ENCODE measurements at places on chromosomes 4 and X.

DNA sequence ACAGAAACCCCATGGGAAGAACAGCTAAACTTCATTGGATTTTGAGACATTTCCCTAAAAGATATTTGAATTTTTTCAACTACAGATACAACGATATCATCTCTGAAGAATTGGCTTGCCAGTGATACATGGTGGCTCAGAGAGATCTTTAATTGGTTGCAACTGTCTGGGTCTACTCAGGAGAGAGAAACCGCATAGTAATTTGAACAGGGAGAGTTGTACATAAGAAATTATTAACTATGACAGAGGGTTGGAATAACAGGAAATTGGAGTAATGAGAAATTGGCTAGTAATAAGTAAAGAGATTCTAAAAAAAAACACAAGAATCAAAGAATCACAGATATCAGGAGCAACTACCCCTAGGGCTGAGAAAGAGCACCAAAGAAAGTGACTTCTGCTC, 118.4 kb downstream of the KLHL13 start:
- no peak for DNase-seq

- DNase-seq, result no peak
Measured at GRCh38 chr4:44256414-44256813, 192.2 kb downstream of the KCTD8 start.

DNA sequence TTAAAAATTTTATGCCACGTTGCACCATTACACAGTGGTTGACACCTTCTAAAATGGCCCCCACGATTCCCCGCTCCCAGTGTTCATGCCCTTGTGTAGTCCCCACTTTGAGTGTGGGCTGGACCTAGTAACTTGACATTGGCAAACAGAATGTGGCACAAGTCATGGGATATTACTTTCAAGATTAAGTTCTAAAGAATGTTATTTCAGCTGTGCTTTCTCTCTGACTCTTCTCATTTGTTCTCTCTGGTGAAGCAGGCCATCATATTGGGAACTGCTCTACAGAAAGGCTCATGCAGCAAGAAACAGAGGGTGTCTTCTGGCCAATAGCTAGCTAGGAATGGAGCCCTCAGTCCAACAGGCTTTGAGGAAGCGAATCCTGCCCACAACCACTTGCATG, 67.1 kb downstream of the ATXN3L start:
- no peak for DNase-seq

GRCh38 chrX:130769835-130770234, 133.2 kb downstream of the ENOX2 start:
- no peak for DNase-seq

GRCh38 chr4:107593230-107593629, 126.8 kb downstream of the PAPSS1 start:
- DNase-seq, result no peak

- no peak for DNase-seq
Measured at GRCh38 chr4:2166253-2166652, 75.7 kb downstream of the HAUS3 start.

GRCh38 chr4:153922148-153922547, 133.3 kb upstream of the SFRP2 start:
- DNase-seq, result no peak

GRCh38 chr4:177803151-177803550, 360.9 kb upstream of the AGA start:
- DNase-seq, result no peak

GRCh38 chrX:35166023-35166422, 223.4 kb downstream of the FAM47B start:
- no peak for DNase-seq

- DNase-seq, result no peak
Measured at GRCh38 chr4:110977554-110977953, 354.7 kb upstream of the PITX2 start.

DNA sequence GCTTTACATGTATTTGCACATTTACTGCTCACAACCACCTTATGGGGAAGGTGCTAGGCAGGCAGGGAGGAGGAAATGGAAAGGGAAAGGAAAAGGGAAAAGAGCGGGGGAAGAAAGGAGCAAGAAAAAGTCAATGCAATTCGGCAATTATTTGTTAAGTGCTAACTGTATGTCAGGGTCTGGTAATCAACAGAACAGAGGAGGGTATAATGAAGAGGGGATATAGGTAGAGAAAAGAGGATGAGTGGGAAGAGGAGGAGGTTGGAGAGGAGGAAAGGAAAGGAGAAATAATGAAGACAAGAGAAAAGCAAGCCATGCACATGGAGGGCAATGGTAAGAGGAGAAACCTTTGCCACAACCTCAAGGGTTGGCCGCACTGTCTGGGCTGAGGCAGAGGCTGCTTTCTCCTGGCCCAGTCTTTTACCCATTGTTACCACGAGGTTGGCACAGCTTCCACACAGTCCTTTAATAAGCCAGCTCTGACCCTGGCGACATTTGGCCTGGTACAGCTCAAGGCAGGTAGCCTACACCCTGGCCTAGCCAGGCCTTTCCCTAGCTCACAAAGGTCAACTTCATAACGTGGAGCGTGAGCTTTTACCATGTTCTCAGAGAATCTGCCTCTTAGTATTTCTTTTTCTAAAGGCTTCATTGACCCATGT, 836 bp downstream of the BTK start:
- DNase-seq, result no peak

DNA sequence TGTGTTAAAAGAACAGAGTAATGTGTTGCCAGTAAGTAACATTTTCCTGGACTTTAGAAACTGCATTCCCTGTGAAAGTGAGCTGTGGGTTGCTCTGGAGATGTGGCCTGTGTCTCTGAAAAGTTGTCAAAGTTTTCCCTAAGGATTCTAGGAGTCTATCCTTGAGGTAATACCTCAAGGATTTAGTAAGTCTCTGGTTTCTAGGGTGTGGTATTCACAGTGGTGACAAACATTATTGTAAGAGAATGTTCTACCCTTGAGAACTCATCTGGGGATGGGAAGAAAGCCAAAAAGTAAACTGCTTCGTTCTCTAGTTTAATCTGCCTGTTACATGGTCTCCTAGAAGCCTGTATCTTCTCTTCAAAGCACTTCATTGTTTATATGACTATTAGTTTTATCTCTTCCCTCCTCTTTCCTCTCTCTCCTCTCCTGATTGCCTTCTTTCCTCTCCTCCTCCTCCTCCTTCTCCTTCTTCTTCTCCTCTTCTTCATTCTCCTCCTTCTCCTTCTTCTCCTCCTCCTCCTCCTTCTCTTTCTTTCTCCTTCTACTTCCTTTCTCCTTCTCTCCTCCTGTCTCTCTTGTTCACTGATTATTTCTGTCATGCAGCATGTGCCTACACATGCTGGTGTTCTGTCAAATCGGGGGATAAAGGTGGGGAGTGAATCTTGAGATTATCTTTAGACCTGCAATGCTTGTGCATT, 321.3 kb downstream of the PTTG2 start:
- no peak for DNase-seq

DNA sequence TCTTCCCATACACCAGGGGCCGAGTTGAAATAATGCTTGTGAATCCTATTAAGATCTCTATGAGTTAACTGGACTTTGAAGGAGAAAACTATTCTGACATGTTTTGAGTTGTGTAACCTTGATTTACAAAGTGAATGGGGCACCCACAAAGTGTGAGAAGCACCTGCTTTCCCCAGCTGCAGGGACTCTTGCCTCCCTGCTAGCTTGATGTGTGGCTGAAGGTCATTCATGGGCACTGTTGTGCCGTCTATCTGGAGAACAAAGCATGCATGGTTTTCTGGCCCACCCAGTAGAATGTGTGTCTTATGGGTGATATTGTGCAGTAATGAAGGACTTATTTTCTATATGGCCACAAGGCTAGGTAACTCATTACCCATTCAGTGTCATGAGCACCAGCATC, 53.1 kb downstream of the TSPAN7 start:
- no peak for DNase-seq

- no peak for DNase-seq
Measured at GRCh38 chrX:103535206-103535605, 15.9 kb upstream of the RAB40A start.

DNA sequence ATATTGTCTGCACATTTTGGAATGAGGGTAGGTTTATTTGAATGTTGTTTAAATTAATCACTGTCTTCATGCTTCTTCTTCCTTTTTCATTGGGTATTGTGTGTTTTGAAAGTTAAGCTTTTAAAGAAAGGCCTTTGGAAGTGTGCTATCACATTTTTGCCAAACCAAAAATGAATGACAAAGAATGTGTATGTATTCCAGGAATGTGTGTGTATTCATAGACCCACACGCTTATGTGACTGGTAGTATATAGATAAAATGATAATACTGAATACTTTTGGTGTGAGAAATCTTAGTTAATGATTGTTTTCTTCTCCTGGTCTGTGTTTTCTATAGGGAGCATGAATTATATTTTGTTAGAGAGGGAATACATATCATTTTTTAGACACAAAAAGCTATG, 404.4 kb downstream of the TLL1 start:
- no peak for DNase-seq

GRCh38 chr4:53012738-53013137, 150.6 kb downstream of the RASL11B start:
- DNase-seq, result no peak

- no peak for DNase-seq
Measured at GRCh38 chr4:142703694-142704309, 142.3 kb downstream of the INPP4B start.

DNA sequence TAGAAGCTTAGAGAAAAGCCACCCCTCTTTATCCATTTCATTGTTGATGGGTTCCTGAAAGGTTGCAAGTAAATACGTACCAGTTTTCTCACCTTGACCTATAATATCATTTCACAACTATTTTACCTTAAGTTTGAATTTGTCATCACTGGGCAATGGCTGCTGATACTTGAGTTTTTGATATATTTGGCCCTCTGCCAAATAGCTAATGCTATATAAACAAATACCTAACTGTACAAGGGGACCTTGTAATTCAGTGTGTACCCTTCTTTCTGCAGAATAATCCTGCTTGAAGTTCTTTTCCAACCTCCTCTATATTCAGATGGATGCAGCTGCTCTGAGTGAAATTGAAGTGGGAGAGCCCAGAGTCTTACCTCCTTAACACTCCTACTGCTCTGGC, 19.0 kb upstream of the GLUD2 start:
- no peak for DNase-seq

DNA sequence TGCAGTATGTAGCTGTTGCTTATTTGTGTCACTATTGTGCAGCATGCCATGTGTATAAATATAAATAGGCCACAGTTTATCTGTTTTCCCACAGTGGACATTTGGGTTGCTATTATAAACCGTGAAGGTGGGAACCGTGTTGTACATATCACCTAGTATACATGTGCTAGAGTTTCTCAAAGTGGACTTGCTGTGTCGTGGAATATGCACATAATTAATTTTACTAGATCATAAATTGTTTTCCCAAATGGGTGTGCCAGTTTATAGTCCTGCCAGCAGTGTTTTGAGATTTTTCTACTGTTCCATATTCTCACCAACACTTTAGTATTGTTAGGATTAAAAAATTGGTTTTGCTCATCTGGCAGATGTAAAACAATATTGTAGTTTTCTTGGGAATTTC, 38.5 kb downstream of the PRIMPOL start:
- DNase-seq, result no peak

GRCh38 chr4:85127653-85128052, 161.2 kb upstream of the WDFY3 start:
- DNase-seq, result no peak

GRCh38 chrX:155886409-155886808, 5.3 kb downstream of the VAMP7 start:
- no peak for DNase-seq

- no peak for DNase-seq
Measured at GRCh38 chr4:1978226-1978625, 30.5 kb downstream of the NELFA start.

DNA sequence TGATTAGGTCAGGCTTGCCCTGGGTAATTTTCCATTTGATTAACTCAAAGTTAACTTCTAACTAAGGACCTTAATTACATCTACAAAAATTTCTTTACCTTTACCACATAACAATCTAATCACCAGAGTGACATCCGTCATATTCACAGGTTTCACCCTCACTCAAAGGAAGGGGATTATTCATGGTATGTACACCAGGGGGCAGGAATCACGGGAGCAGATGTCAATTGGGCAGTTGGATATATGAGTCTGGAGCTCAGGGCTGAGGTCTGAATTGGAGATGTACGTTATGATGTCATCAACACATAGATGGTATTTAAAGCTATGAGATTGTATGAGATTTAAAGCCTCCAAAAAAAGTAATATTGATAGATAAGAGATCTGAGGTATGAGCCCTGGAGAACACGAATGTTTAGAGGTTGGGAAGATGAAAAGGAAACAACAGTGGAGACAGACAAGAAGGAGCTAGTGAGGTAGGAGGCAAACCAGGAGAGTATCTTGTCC, 52.9 kb downstream of the PGRMC1 start:
- DNase-seq, result no peak

- DNase-seq, result no peak
Measured at GRCh38 chr4:66849596-66849995, 695.7 kb downstream of the CENPC start.

- no peak for DNase-seq
Measured at GRCh38 chr4:131566026-131566425, 1583.1 kb upstream of the PCDH10 start.

GRCh38 chr4:114378305-114378903, 220.2 kb upstream of the UGT8 start:
- DNase-seq, result no peak

DNA sequence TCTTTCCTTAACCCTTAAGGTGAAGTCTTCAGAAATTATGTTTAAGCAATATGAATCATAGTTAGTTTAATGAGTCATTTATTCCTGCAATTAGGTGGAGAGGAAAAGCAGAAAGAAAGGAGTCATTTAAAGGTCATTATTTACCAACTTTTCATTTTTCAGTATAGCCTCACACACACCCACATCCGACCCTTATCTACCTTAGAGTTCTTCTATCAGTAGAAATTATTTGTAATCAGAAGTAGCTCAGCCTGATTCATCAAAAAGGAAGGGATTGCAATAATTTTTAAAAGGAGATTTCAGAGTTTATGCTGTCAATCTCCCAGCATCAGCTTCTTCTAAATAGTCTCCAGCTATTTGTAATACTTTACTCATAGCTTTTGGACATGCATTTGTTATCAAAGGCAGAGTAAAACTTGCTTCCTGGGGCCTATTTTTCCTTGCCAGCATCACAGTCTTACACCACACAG, 5.9 kb downstream of the ANXA10 start:
- no peak for DNase-seq

GRCh38 chr4:37812713-37813112, 13.8 kb upstream of the PGM2 start:
- no peak for DNase-seq

- DNase-seq, result no peak
Measured at GRCh38 chrX:111779582-111779981, 96.4 kb upstream of the TRPC5OS start.

DNA sequence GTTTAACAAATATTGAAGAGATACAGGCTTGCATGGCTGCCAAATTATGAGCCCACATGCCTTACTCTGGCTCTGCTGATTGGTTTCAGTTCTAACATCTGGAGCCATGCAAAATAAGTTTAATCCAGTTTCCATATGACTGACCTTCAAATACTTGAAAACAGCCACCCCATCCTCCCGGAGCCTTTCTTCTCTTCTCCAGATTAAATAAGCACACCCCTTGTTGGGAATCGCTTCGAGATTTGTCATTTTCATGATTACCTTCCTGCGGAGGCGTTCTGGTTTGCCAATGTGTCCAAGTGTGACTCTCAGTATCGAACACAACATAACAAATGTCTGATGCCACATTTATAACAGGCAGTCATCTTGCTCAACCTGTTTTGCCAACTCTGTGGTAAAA, 101.6 kb upstream of the JADE1 start:
- no peak for DNase-seq

GRCh38 chr4:87601361-87601760, 7.0 kb upstream of the DSPP start:
- no peak for DNase-seq
